ENCODE measurements at places on chromosomes 5 and 9.

GRCh38 chr9:116342941-116343340, 189.3 kb downstream of the PAPPA start:
- DNase-seq, result no peak

GRCh38 chr5:9790276-9790675, 160.1 kb upstream of the TAS2R1 start:
- no peak for DNase-seq

- DNase-seq, result no peak
These were observed 3.2 kb downstream of the CDKN2B start for GRCh38 chr9:22005702-22006606.

DNA sequence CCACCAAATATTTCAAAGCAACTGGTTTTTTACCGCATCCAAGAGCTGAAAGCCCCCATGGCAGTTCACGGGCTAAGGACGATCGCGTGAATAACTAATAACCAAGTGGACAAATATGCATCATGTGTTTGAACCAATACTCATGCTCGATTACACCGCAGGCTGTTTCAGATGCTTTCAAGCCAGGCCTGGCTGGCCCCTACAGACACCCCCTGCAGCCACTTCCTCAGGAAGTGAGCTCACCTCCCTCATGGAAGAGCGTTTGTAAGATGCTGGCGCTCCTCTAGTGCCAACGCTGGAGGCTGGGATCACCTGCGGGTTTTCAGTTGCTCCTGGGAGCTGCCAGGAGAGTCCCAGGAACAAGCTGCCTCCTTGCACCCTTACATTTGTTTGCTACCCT, 53.9 kb upstream of the PTCH1 start:
- no peak for DNase-seq

DNA sequence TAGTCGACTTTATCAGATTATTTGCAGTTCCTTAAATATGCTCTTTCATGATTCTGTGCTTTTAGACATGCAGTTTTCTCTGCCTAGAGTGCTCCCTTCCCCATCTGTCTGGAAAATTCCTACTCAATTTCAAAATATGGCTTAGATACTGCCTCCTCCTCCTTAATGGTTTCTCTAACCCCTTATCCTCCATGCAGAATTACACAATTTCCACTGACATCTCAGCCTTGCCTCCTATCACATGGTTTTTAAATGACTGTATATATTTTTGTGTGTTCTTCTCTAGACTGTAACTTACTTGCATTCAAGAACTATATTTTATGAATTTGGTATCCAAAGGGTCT, 85.2 kb downstream of the SLC44A1 start:
- no peak for DNase-seq

DNA sequence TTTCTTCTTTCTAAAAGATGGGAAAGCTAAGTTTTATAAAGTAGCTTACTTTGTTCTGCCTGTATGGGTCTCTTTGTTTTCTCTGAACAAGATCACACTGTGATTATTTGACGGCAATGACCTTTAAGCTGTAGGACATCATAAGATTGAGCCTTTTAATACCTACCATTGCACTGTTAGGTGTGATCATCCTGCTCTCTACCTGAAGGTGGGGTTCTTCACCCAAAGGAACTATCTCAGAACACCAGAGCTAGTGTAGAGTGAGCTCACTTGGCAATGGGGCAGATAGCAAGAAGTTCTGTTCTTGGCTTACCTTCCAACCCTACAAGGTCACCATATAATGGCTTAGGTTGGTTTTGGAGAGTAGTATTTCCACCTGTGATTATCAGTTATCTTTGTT, 200.2 kb downstream of the SPATA31D1 start:
- no peak for DNase-seq

- DNase-seq, result no peak
These were observed 1.7 kb downstream of the CPLX2 start for GRCh38 chr5:175873088-175873454.

- no peak for DNase-seq
These were observed 2.6 kb upstream of the CPEB4 start for GRCh38 chr5:173885475-173886010.

GRCh38 chr5:8192840-8193239, 323.9 kb downstream of the MTRR start:
- no peak for DNase-seq

GRCh38 chr9:136665111-136665703, 2.5 kb downstream of the EGFL7 start:
- no peak for DNase-seq

DNA sequence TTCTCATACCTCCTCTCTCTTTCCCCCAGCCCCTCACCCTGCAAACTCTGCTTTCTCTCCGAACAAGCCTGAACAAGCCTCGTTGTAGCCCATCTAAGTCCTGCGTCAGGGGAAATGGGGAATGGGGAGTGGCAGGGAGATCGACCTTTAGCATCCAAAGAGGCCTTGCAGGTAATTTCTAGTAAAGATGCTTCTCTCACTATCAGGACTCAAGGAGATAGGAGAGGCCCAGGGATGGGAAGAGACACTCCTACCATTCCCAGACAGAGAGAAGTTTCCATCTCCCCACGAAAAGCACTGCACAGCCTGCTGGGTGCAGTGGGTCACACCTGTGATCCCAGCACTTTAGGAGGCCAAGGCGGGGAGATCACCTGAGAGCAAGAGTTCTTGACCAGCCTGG, 44.4 kb upstream of the CTNNA1 start:
- no peak for DNase-seq

DNA sequence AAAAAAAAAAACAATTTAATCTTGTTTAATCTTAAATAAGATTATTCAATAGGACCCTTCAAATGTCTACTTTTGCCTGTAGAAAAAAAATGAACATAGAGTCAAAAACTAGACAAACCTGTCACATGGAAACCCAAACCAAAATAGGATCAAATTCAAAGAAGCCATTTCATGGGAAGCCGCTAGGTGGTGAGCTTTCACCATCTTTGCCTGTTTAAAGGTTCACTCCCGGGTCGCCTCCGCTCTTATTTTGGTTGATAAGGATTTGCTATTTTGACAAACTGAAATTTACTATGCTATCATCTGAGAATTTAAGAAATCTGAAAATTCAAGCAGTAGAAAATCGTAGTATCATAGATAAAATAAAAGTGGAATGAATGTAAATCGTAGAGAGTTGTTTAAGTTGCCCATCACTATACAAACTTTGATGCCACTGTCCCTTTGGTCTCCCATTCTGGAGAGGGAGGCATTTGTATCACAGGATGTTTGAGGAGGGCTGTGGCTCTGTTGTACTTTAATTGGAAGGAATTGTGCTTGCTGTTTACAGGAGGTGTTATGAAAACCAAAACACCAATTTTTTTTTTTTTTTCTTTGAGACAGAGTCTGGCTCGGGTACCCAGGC, 43.5 kb upstream of the DNAH5 start:
- DNase-seq, result no peak
